Activated effector memory CD4-positive, alpha-beta T cell treated with anti-CD3 and anti-CD28 coated beads, Interleukin-2, amount 50 U/mL, for 16 hours (primary cell): ENCODE measurements at places on chromosomes 12 and 14.

GRCh38 chr12:104416585-104416984 is 40.2 kb upstream of the CHST11 start:
- no peak for DNase-seq

GRCh38 chr12:21895651-21896050 is 45.6 kb downstream of the ABCC9 start:
- no peak for DNase-seq

DNA sequence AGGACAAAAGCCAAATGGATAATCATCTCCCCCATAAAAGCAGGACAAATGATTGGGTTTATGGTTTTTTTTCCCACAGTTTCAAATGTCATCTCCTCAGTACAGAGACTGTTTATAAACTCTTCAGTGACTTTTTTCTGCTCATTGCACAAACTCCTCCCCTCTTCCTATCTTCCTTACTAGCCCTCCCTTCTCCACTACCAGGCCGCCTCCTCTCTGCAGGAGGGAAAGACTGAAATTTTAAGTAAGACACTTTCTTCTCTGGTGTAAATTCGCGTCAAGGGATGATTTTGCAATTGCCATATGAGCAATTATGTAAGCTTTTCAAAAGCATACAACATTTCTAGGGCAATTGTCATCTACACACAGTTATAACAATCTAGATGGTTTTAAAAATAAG is 37.0 kb downstream of the BTG1 start:
- no peak for DNase-seq

- DNase-seq, result no peak
Observed at GRCh38 chr14:59427653-59428580, 37.3 kb downstream of the GPR135 start.

DNA sequence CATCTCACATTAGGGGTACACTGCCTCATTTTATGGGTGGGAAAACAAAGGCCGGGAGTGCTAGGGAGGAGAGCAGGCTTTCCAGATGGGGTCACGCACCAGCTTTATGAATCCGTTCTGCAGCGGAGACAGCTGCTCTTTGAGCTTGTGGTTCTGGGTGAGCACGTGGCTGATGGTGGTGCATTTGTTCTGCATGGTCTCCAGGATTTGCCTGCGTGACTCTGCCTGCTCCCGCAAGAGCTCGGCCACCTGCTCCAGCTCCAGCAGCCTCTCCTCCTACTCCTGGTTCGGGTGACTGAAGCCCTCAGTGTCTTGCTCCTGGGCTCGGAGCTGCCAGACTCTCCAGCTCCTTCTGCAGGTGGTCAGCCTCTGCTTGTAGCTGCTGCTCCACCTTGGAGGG is 23.6 kb upstream of the BLTP3B start:
- peak; percentile 25 for DNase-seq

- peak; percentile 88 for DNase-seq
Observed at GRCh38 chr12:54404061-54405004, 14.7 kb downstream of the ITGA5 start.

GRCh38 chr14:94936901-94937685 is 167.2 kb upstream of the GSC start:
- no peak for DNase-seq

GRCh38 chr12:24820872-24821271 is 128.0 kb downstream of the BCAT1 start:
- DNase-seq, result no peak

GRCh38 chr12:121829250-121829918 is 25.6 kb downstream of the SETD1B start:
- DNase-seq, result no peak

DNA sequence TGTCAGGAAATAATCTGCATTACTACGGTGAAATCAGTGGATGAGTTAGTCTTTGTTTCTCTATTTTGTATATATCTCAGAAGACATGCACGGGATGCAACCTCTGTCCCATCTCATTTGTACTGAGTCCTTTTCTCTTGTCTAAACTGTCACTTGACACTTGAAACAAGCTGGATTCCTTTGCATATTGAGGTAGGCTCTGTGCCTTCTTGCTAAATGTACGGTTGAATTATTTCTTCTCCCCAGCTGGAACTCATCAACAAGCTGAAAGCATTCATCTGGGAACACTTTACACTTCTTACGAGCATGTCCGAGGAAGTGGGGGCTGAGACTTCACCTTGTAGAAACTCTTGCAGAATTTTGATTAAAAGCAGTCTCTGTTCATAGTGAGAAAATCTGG is 119.5 kb downstream of the VEZT start:
- DNase-seq, result no peak

DNA sequence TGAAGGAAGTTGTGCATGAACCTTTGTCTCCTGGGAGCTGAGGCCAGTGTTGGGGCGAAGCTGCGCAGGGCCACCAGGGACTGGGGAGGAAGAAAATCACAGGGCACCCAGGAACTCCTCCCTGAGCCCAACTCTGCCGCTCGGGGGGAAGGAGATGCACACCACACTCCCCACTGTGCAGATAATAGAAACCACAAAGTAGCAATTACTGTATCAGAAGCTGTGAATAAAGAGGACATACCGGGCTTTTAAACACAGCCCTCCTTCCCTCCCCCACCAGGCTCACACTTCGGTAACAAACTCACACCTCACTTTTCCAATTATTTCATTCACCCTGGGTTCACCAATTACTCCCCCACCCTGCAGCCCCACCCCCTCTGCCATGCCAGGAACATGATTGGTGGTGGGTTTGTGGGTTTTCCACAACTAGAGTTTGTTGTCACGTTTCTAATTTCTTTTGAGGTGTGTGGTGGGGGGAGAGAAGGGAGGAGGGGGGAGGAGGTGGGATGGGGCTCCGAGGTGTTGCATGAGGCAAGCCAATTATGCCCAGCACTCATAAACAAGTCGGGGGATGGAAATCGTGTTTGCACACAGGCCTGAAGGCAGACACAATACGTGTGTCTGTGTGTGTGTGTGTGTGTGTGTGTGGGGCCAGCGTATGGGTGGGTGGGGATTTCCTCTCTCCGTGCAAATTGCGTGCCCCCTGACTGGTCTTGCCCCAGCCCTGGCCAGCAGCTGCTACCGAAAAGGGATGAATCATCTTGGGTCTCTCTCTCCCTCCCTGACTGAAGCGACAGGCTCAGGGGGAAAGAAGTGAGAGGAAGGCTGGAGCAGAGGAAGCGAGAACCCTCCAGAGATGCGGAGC is 103.3 kb downstream of the RBM19 start:
- no peak for DNase-seq

- DNase-seq, result no peak
Observed at GRCh38 chr12:59650588-59651228, 54.9 kb downstream of the SLC16A7 start.

- DNase-seq, result no peak
Observed at GRCh38 chr14:94483729-94484275, 7.8 kb upstream of the SERPINA9 start.

- DNase-seq, result no peak
Observed at GRCh38 chr12:14962153-14962539, 745 bp upstream of the ARHGDIB start.

- DNase-seq, result no peak
Observed at GRCh38 chr12:15620741-15621539, 168.2 kb downstream of the EPS8 start.

DNA sequence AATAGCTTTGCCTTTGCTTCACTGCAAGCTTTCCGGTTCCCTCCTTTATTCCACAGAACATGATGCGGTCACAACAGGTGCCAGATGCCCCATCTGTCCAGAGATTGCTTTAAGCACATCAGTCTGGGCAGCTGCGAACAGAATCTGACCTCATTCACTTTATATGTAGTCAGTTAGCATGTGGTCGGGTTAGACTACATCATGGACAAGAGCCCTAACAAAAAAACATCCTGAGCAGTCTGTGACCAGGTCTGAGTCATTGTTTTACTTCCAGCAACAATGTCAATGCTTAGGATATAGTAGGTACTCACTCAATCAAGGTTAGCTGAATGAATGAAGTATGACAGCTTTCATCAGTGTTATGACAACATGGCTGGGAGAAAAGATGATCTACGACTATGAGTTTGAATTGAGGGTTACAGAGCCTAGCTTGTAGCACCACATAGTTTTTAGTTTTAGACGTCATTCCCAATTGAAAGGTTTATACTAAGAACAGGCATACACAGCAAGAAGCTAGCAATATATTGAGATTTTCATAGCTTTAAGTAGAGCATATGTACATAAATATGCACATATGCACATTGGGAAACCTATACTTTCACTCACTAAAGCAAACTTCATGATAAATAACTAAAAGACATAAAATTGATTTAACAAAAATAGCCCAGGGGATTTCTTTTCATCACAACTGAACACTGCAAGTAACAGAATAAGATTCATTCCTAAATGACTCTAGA is 64.2 kb upstream of the TMCC3 start:
- DNase-seq, result no peak

DNA sequence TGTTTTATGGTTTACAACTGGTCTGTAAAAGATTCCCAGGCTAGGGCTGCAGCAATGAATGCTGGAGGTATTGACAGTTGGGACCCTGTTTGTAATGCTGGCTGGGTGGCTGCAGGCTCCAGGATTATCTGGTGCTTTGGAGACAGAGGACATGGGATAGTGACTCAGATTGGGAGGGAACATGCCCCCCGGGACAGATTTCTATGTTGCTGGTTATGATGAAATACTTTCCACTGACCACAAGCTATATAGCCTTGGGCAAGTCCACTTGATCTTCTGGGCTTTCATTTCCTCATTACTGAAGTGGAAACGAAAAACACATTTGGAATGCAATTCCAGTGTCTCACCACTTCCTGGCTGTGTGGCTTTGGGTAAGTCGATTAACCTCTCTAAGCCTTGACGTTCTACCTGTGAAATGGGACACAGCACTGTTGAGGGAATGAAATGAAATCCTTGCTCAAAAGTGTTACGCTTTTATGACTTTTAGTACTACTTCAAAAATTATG is 6.3 kb upstream of the TPCN1 start:
- DNase-seq, result no peak

DNA sequence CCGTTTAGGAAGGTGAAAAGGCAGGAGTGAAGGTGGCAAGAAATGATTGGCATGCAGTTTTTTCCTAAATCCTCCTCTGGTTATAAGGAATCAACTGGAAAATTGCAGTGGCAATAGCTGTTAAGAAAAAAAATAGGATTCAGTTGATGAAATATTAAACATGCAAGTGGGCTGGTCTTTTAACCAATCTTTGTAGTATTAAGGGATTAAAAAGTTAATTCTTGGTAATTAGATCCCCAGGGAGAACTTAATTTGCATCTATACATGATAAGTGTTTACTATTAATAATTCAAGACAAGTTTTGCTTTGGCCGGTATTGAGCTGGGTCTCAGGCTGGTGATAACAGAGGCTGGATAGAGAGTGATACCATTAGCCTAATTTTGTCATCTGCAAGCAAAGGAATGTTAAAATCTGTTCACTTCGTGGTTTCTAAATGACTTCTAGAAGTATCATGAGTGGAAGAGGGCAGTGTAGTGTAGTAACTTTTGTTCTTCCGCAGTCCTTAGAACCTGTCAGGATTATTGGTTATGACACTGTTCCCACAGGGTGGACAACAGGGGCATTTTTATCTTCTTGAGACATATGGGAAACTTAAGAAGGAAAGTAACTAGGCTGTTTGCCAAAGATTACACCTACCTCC is 118.5 kb downstream of the PRKCH start:
- no peak for DNase-seq

DNA sequence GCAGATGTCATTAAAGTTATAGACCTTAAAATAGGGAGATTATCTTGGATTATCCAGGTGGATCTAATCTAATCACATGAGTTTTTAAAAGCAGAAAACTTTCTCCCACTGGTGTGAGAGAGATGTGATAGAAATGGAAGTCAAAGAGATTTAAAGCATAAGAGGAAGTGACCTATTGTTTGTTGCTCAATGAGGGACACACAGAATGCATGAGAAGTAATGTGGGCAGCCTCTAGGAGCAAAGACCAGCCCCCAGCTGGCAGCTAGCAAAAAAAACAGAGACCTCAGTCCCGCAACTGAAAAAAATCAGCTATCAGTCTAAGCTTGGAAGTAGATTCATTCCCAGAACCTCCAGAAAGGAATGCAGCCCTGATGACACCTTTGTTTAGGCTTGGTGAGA is 24.6 kb upstream of the ANP32D start:
- DNase-seq, result no peak

- DNase-seq, result no peak
Observed at GRCh38 chr12:79624378-79624777, 66.4 kb downstream of the PAWR start.

GRCh38 chr12:120538281-120539156 is 4.4 kb downstream of the RNF10 start:
- no peak for DNase-seq

DNA sequence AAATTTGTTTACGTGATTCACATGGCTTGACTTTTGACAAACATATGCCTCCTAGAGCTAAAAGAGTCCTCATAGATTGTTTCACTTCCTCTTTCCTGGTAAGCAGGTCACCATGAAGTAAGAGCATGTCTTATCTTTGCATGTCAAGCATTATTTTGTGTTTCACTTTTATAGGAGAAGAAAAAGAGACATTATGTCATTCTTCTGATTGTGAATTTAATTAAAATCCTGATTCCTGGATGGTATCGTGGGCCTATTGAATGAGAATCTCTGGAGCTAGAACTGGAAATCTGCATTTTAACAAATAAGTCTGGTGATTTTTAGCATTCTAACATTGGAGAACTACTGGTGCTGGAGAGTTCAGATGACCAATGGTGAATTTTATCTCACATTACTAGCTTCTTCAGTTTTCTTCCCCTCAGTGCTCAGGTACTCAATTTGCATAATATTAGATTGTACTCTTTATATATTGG is 218.6 kb upstream of the ATP2B1 start:
- DNase-seq, result no peak

DNA sequence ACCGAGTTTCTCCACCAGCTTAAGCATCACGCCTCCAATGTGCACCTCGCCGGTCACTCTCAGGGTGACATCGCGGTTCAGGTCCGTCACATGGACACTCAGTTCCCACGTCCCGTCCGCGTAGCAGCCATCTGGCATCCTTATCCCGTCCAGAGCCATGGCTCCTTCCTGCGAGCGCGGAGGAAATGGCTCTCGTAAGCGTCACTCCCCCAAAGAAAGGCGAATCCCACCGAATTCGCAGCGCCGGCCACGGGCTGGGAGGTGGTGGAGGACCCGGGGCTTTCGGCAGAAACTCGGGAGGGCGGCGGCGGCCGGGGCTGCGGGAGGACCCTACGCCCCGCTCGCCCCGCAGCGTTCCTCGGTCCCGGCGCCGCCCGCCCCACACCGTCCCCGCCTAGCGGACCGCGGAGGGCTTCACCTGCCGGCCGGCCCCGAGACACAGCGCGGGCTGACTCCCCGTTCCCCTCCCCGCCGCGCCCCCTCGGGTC is 396 bp downstream of the FERMT2 start:
- peak; percentile 71 for DNase-seq

DNA sequence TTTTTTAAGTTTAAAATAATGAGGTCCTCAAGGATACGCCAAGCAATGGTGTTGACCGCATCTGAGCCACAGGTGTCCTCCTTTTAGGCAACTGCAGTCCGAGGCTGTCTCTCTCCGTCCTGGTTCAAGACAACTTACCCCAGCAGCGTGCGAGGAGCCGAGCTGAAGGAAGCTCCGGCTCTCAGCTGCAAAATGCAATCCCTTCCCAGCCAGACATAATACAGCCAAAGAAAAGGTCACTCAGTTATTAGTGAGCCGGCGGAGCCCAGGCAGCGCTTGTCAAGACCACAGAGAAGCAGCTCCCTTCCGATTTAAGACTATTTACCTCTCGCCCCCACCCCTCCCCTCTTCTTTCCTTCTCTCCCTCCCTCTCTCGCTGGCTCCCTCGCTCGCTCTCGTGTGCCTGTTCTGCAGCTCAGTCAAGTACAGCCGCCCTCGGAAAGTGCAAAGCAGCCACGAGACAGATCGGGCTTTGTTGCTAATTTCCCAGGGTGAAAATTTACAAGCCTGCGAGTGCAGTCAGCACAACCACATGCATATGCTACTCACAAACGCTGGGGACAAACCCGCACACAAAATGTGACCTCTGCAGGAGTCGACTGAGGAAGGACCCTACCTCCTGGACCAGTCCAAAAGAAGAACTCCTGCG is 363 bp upstream of the LMO3 start:
- no peak for DNase-seq
